Endothelial cell (in vitro differentiated cells): ENCODE measurements at places on chromosomes 7 and 10. TPM values are rescaled to one million over a fixed set of nuclear protein-coding genes. Genes with fewer than 3 reads are reported as not detected.

CARD11 gene
- 3.9 TPM for total RNA-seq

DNA sequence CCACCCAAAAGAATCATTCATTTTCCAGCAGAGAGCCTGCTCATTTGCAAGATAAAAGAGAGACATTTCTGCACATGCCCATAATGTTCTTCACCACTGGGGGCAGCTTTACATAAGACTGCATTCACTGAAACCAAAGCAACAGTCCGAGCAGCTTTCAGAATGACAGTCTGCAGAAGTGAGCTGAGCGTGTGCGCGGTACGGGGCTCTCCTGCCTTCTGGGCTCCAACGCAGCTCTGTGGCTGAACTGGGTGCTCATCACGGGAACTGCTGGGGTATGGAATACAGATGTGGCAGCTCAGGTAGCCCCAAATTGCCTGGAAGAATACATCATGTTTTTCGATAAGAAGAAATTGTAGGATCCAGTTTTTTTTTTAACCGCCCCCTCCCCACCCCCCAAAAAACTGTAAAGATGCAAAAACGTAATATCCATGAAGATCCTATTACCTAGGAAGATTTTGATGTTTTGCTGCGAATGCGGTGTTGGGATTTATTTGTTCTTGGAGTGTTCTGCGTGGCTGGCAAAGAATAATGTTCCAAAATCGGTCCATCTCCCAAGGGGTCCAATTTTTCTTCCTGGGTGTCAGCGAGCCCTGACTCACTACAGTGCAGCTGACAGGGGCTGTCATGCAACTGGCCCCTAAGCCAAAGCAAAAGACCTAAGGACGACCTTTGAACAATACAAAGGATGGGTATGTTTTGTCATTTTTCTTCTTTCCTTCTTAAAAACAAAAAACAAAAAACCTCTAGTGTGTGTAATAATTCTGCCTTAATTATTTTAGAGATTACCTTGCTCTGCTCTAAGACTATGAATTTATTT, at the start of gene LRRTM3:
LRRTM3 (plus strand) TSS at position 141 of the 820 bp plus-strand sequence.
- H3K27ac ChIP-seq: no peak within 1 kb of the TSS
- peak; percentile 61 for DNase-seq
- peaks cover 4% of the 10 kb centered on the region for H3K27me3 ChIP-seq
- H3K4me1 ChIP-seq: peaks cover 3% of the 10 kb centered on the region

SLC25A28 gene
- 34.5 TPM for total RNA-seq

H2BK1 gene
- not detected for total RNA-seq

DNA sequence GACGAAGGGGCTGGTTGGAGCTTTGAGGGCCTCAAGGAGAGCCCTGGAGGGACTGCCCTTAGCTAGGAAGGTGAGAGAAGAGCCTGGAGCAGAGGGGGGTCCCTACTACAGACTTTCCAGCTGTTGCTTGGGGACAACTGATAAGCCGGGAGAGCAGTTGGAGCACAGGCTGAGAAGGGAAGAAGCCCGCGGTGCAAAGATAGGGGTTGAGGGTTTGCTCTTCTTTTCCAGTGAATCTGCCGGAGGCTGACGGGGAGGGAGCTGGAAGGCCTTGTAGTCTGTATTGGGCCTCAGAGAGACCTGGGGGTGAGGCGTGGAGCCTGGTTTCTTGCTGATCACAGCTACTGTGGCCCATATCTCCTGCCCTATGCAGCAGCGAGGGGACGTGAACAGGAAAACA, 23.7 kb downstream of the CYP26A1 start:
- H3K27ac ChIP-seq: no peak overlapping the region
- peaks cover 3% of the 10 kb centered on the region for H3K27me3 ChIP-seq
- no peaks in the 10 kb centered on the region for H3K4me1 ChIP-seq
- H3K36me3 ChIP-seq: no peaks in the 10 kb centered on the region
- no peak overlapping the region for H3K4me3 ChIP-seq

ZNF853 gene
- 7.9 TPM for total RNA-seq

DNA sequence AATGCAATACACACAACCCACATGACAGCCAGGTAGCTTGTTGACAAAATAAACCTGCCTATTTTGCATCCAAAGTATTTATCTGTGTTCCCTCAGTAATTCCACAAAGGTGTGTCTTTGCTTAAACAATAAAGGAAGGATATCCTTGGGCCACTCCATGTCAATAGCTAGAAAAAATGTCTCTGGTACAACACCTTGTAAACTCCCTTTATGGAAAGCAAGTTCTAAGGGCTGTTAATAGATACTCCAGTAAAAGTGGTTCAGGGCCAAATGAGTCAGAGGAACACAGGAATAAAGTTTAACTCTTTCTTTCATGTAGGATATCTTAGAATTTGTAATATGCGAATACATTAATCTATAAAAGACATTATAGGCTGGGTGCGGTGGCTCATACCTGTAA, 96.9 kb upstream of the LRRTM3 start:
- no peak overlapping the region for H3K4me3 ChIP-seq
- H3K27me3 ChIP-seq: peaks cover 1% of the 10 kb centered on the region
- H3K27ac ChIP-seq: no peak overlapping the region
- no peak for DNase-seq

DNA sequence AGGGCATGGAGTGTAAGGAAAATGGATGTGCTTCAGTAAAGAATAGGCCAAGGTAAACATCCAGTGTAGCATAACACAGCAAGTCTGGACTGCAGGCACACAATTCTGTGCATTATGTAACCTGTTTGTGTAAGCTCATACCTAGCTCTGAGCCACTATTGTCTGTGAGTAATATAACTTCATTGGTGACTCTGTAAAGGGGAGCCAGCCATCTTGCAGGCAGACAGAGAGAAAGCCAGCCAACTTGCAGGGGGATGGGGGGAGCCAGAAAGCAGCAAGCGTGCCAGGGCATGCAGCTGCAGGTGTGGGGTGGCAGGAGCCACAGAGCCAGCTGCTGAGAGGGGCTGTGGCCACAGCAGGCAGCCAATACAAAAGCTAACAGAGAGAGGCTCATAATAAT, 449.2 kb downstream of the IPMK start:
- H3K4me3 ChIP-seq: no peak overlapping the region
- no peaks in the 10 kb centered on the region for H3K4me1 ChIP-seq

DNA sequence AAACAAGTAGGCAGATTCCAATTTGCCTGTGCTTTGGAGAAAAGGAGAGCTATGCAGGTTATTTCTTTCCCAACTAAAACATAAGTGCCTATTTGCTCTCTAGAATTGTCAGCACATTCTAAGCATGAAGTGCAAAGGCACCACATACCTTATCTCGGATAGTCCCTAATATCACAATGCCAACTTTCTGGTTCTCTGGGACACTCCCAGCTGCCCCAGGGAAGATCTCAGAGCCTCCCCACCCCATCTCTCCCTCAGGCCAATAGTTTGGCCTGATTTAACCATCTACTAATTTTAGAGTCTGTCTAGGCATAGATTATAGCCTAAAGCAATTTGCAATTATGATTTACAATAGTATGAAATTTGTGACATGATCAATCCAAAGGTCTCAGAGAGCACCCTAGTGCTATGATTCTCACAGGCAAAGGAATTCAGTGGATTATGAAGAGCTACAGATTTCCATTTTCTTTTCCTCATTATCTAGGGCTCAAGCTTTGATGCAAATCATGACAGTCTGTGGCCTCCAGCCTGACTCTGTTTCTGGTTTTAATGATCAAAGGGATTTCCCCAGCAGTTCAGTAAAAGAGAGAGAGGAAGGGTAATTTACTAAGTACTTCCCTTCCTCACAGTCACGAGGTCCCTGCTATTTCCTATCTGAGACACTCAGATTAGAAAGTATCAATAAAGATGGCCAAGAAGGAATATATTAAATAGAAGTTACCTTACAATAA, 29.0 kb upstream of the IL6 start:
- no peaks in the 10 kb centered on the region for H3K36me3 ChIP-seq
- peaks cover 37% of the 10 kb centered on the region for H3K4me1 ChIP-seq
- H3K27ac ChIP-seq: peak overlapping the region; percentile 6
- peaks cover 2% of the 10 kb centered on the region for H3K27me3 ChIP-seq
- DNase-seq: no peak

GRCh38 chr7:108232076-108232475, 101.9 kb upstream of the LAMB4 start:
- H3K27ac ChIP-seq: no peak overlapping the region
- DNase-seq: no peak
- H3K4me3 ChIP-seq: no peak overlapping the region
- peaks cover 3% of the 10 kb centered on the region for H3K27me3 ChIP-seq
- peaks cover 35% of the 10 kb centered on the region for H3K4me1 ChIP-seq

GRCh38 chr10:31871266-31872065, 57.2 kb downstream of the ARHGAP12 start:
- DNase-seq: no peak
- peaks cover under 1% of the 10 kb centered on the region for H3K4me1 ChIP-seq
- no peak overlapping the region for H3K4me3 ChIP-seq
- no peaks in the 10 kb centered on the region for H3K27me3 ChIP-seq
- no peak overlapping the region for H3K27ac ChIP-seq
- no peaks in the 10 kb centered on the region for H3K36me3 ChIP-seq

DNA sequence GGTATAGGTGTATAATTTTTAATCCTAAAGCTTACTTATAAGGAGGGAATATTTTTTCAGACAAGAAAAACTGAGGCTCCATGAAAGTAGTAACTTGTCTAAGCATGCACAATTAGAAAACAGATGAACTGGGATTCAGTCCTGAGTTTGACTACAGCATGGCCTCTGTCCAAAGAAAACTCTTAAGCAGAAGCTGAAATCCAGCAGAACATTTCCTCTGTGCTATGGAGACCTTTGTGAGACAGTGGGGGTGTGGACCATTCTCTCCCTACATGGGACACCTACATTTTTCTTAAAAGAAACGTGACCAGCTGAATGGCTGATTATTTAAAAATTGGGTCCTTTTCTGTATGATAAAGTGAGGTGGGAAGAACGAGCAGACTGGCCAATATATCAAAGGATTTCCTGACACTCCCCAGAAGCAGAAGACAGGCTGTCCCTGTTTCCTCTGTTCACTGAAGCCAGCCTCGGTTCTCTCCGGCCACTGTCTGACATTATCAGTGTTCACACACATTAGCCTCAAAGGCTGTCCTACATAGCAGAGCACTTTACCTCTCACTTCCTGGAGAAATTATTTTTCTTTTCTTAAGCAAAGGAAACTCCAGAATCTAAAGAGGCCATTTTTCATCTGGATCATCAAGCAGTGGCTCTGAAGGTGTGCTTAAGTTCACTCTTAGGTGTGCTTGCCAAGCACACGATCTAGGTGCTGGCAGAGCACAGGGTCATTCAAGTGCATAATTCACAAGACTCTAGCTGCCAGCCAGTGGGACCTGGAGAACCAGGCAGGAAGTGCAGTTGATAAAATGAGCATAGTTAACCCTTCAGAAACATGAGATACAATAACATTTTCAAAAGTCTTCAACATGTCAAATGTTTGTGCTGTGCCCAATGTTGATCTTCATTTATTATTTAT, 40.4 kb upstream of the KIAA1217 start:
- no peak for DNase-seq
- no peaks in the 10 kb centered on the region for H3K36me3 ChIP-seq
- no peak overlapping the region for H3K27ac ChIP-seq
- H3K4me3 ChIP-seq: no peak overlapping the region
- peaks cover 25% of the 10 kb centered on the region for H3K4me1 ChIP-seq

GRCh38 chr7:93015101-93015778, 102.5 kb downstream of the SAMD9 start:
- H3K27ac ChIP-seq: peak overlapping the region; percentile 82
- H3K4me3 ChIP-seq: no peak overlapping the region
- H3K4me1 ChIP-seq: peaks cover 51% of the 10 kb centered on the region
- H3K27me3 ChIP-seq: peaks cover 1% of the 10 kb centered on the region

DNA sequence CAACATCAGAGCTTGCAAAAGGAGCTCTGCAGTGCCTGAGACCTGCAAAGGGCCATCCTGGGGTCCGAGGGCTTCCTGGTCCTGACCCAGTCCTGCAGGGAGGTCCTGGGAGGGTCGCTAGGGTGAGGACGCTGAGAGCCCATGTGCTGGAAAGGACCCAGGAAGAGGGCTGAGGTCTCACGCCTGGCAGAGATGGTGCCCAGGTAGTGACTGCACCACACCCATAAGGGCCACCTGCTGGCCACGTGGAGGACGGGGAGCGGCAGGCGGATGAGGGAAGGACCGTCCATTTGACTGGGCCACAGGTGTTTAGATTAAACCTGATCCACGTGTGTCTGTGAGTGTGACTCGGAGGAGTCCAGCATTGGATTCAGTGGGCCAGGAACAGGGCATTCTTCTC, 392.8 kb downstream of the DNAJB6 start:
- H3K27ac ChIP-seq: no peak overlapping the region
- peaks cover 17% of the 10 kb centered on the region for H3K36me3 ChIP-seq
- H3K4me3 ChIP-seq: no peak overlapping the region
- H3K4me1 ChIP-seq: no peaks in the 10 kb centered on the region
- peaks cover 17% of the 10 kb centered on the region for H3K27me3 ChIP-seq

- H3K27ac ChIP-seq: no peak overlapping the region
- peaks cover 25% of the 10 kb centered on the region for H3K4me1 ChIP-seq
- H3K27me3 ChIP-seq: peaks cover 9% of the 10 kb centered on the region
- H3K36me3 ChIP-seq: no peaks in the 10 kb centered on the region
- H3K4me3 ChIP-seq: no peak overlapping the region
Measured at GRCh38 chr7:130351791-130352090, 7.1 kb downstream of the CPA5 start.

GRCh38 chr10:24207341-24207740, 1.6 kb upstream of the KIAA1217 start:
- peak; percentile 17 for DNase-seq
- H3K4me3 ChIP-seq: peak overlapping the region; percentile 97
- H3K27ac ChIP-seq: peak overlapping the region; percentile 100
- peaks cover 16% of the 10 kb centered on the region for H3K27me3 ChIP-seq
- H3K36me3 ChIP-seq: peaks cover 13% of the 10 kb centered on the region

- no peak overlapping the region for H3K27ac ChIP-seq
- H3K36me3 ChIP-seq: no peaks in the 10 kb centered on the region
- peaks cover 1% of the 10 kb centered on the region for H3K4me1 ChIP-seq
- no peak for DNase-seq
- H3K4me3 ChIP-seq: no peak overlapping the region
- H3K27me3 ChIP-seq: no peaks in the 10 kb centered on the region
Measured at GRCh38 chr7:105890290-105890997, 14.0 kb upstream of the ATXN7L1 start.

DNA sequence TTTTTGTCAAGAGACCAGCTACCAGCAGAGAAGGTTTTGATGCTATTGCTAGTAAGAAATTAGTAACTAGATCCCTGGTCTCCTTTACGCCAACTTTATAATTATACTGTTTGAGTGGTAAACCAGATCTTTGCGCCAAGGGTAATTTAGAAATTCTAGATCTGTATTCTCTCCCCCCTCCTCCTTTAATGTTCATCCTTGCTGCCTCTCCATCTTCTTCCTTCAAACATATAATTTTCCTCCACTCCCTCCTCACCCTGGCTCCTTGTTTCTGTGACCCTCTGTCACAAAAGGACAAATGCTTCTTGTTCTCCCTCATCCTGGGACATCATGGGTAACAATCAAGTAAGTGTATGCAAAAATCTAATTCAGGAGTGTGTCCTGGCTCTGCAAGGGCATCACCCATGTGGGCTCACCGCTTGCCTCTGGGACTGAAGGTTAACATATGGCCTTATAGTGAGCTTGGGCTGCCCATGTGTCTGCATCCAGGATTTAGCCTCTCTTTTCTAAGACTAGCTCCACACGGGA, 121.2 kb downstream of the BAMBI start:
- no peak for DNase-seq
- no peak overlapping the region for H3K27ac ChIP-seq
- peaks cover 7% of the 10 kb centered on the region for H3K4me1 ChIP-seq
